ENCODE measurements at places on chromosomes 4 and X.

- no peak for DNase-seq
Observed at GRCh38 chrX:71935476-71935875, 24.8 kb downstream of the NHSL2 start.

DNA sequence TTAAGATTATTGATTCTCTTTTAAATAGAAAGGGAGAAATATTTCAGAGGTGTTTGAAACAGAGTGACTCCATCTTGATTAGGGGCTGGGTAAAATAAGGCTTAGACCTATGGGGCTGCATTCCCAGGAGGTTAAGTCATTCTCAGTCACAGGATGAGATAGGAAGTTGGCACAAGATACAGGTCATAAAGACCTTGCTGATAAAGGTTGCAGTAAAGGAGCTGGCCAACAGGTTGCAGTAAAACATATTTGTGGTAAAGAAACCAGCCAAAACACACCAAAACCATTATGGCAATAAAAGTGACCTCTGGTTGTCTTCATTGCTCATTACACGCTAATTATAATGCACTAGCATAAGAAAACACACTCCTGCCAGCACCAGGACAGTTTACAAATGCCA is 165.0 kb downstream of the SPIN4 start:
- peak; percentile 8 for DNase-seq

DNA sequence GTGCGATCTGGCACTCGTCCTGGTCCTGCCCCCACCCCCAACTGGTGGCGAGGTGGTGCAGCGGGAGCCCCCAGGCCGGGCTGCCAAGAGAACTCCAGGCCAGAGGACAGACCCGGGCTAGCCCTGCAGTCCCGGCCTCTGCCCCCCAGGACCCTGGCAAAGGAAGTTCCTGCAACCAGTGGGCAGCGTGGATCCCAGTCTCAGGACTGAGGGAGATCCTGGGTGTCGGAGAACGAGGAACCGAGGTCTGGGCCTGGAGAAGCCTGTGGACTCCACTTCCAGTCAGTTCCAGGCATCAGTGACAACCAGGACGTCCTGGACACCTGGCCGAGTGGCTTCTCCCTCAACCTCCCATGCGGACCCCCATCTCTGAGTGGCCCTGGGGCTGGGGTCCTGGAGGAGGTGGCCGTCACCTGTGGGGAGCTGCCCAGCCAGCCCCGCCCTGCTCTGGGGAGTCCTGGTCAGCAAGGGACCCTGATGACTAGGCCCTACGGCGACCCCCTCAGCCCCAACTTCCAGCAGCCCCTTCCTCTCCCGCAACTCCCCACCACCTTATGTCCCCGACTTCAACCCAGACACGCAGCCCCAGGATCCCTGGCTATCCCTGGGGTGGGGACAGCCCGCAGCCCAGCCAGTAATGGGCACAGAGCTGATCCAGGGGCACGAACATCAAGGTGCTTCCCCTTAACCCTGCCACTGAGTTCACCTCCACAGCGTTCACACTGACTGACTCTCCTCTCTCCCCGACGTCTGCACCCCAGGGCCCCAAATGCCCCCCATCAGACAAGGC is 53.7 kb upstream of the NKX1-1 start:
- no peak for DNase-seq

GRCh38 chr4:26081795-26082498 is 167.9 kb downstream of the SMIM20 start:
- peak; percentile 19 for DNase-seq

DNA sequence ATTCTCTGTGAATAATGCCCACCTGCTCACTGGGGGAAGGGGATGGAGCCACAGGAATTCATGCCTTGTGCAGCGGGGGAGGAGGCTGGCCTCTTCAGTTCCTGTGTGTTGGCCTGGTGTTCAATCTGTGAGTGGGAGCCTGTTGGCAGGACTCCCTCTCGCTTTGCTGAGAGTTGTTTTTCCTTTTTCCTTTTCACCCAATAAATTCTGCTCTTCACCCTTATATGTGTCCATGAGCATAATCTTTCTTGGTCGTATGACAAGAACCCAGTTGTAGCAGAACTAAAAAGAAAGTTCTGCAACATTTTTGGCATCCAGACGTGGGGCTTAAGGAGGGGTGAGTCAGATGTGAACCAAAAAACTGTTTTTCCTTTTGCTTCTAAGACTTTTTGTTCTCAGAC is 235.2 kb upstream of the HDX start:
- DNase-seq, result no peak

GRCh38 chrX:150984169-150984824 is 1.2 kb downstream of the HMGB3 start:
- DNase-seq, result no peak

DNA sequence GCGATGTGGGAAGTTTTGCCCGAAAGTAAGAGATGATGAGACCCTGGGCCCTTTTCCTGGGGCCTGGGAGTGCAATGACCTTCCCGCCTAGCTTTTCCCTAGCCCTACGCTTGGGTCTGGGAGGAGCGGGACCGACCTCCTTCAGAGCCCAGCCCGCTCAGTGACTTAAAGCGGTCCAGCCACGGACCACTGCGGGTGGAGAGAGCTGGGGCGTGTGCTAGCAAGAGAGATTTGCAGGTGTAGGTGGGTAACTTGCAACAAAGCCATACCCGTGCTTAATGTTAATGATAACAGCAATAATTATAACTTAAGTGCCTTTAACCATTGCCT is 503 bp upstream of the PDE5A start:
- DNase-seq, result no peak

GRCh38 chr4:177519481-177520260 is 77.4 kb upstream of the AGA start:
- no peak for DNase-seq

- no peak for DNase-seq
Observed at GRCh38 chr4:1614854-1615595, 69.1 kb downstream of the FAM53A start.

DNA sequence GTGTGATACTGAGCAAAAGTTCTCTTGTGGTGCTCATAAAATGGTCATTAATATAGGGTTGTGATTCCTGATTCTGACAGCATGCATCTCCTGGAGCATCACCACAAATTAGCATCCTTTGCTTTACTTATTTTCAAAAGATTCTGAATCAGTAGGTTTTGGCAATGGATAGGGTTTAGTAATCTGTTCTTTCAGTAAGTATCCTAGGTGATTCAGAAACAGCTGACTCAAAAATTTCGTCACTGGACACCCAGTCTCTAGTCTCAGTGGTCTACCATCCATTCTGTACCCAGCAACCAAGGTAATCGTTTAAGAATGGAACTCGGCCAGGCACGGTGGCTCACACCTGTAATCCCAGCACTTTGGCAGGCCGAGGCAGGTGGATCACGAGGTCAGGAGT is 4.1 kb downstream of the CBLL2 start:
- peak; percentile 8 for DNase-seq

- DNase-seq, result peak; percentile 82
Observed at GRCh38 chr4:184408021-184408683, 66.2 kb downstream of the IRF2 start.

DNA sequence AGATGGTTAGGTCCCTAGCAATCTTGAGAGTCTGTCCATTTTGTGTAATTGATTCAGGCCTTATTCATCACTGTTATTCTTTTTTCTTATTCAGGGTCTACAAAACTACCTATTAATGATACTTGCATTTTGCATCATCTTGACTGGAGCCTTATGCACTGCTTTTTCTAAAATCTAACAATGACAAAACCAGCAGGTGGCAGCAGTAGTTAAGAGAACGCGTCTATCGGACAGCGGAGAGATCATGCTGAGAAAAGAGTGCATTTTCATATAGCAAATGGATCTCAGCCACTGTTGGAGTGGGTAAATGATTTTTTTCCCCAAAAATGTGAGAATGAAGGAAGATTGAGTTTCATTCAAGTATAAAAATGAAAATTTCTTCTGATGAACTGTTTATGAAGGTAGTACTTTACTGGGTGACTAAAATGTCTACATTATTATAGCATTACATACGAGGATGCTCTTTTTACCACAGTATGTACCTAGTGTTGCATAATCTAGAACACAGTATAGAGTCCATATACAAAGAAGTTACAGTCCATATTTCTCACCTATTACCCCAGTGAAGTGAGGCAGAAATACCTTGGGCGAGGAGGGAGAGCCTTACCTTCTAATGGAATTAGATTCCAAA is 43.2 kb downstream of the TMEM144 start:
- peak; percentile 49 for DNase-seq
